ENCODE measurements at places on chromosomes 16 and 17.

DNA sequence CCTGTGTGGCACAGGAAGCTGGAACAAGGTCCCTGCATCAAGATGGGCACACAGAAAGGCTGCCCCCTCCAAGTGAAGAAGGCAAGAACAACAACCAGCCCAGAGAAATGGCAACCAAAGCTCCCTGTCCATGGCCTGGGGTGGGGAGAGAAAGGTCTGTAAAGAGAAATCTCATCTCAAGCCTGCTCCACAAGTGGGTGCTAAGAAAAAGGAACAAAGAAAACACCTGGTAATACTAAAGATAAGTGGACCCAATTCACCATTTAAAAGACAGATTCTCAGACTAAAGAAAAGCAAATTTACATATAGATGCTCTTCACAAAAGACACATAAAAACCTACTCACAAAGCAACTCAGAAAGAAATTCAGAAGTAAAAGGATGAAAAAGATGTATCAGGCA lies 107.4 kb downstream of the PARN start:
- DNase-seq: no peak

DNA sequence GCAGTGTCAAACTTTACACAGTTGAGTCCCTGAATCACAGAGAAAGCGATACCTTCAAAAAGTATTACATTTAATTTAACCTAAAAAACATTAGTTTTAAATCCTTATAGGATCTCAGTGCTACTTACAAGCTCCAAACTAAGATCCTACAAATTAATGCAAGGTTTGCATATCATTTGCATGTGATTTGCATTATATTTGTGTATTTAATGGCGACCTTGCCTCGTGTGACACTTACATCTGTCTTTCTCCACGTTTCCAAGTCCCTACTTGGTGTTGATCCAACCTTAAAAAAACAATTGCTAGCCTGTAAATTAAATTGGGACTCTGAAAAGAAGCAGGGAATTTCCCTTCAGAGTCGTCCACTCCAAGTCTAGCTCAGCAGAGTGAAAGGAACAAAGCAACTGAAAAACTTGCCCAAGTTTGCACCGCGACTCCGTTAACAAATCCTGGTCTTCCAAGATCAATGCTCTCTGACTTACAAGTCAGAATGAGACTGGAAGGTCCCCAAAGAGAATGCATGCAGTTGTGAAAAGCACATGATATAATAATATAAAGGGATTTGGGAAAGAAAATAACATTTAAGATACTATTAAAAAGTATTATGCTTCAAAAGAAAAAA lies 739 bp upstream of the FAM117A start:
- DNase-seq: no peak

GRCh38 chr16:23051587-23051986 lies 97.7 kb downstream of the USP31 start:
- no peak for DNase-seq

DNA sequence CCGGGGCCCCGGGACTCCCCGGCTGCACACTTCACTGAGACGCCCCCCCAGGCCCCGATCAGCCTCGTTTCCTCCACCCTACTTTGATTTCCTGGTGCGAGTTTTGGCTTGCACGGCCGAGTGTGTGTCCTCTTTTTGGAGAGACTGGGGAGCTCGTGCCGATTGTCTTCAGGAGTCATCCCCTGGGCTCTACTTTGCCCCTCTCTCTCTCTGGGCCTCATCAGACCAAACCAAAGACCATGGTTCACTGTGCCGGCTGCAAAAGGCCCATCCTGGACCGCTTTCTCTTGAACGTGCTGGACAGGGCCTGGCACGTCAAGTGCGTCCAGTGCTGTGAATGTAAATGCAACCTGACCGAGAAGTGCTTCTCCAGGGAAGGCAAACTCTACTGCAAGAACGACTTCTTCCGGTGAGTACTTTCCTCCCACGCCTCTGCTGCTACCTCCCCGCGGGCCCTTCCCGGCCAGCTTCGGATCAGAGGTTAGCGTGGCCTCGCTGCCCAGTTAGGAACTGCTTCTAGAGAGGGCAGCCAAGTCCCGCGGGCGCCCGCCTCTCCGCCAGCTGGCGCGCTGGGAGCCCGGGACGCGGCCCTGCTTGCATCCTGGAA lies 787 bp downstream of the LHX1 start:
- DNase-seq: no peak

GRCh38 chr16:16774389-16774788 lies 395.4 kb downstream of the NPIPA7 start:
- no peak for DNase-seq

DNA sequence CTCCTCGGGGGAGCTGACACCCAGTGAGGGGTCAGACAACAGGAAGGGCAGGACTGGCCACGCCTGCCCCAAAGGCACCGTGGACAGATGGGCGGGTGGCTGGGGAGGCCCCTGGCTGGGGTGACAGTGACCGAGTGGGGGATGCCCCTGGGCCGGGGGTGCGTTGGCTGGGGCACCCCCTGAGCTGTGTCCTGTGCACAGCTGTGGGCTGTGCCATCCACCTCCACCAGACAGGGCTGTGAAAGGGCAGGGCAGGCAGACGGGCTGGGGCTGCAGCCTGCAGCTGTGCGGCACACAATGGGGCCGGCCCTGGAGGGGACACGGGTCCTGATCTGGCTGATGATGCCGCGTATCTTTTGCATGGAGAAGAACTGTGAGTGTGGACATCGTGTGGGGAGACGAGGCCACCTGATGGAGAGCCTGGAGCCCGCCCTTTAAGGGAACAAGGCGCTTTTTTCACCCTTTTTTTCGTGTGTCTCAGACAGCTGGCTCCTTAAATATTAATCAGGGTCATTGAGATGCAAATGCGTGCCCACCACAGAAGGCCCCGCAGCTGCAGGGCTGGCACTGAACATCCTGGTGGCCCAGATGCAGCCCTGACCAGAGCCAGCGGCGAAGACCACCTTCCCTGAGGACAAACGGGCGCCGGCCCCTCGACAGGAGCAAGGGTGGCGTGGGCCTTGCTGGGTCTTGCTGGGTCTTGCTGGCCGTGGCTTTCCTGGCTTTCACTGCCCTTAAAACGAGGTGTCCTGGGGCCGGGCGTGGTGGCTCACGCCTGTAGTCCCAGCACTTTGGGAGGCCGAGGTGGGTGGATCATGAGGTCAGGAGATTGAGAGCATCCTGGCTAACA lies 42.4 kb upstream of the GNG13 start:
- no peak for DNase-seq

DNA sequence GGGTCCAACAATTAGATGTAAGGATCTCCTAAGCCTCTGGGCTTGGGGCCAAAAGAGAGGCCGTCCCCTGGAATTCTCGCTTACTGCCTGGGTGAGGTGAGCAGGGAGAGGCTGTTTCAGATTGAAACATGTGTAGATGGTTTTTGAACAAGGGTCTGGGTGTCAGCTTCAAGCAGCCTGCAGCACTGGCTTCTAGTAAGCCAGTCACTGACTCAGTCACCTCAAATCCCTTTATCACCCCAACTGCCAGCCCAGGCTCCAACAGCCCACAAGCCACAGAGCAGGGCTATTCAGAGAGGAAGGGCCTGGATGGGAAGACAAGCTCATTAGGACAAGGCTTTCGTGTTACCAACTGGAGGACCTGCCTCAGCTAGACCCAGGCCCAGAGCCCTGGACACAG lies 180.2 kb downstream of the CCT6B start:
- DNase-seq: no peak

DNA sequence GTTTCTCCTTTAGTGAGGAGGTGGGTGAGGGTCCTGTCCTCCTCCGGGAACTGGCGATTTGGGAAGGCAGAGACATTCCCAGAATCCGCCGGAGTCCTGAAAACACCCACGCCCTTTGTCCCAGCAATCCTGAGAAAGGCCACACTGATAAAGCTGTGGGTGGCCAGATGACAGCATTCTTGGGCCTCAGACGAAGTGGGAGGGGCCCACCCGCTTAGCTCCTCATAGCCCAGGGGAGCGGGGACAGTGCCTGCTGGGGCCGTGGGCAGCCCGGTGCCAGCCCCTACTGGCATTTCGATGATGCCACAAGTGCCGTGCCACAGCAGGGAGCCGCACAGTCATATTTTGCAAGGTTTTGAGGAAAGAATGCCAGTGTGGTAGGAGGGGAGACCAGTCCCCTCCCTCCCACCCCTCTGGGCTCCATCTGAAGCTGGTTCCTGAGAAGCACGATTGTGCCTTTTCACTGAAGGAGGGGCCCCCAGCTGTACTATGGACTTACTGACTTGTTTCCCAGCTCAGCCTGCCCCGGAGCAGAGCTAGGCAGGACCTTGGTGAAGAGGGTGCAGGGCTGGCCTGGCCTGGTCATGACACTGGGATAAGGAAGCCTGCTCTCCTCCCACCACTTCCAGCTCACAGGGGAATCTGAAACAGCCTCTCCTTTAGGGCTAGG lies 20.9 kb upstream of the MPRIP start:
- DNase-seq: no peak

DNA sequence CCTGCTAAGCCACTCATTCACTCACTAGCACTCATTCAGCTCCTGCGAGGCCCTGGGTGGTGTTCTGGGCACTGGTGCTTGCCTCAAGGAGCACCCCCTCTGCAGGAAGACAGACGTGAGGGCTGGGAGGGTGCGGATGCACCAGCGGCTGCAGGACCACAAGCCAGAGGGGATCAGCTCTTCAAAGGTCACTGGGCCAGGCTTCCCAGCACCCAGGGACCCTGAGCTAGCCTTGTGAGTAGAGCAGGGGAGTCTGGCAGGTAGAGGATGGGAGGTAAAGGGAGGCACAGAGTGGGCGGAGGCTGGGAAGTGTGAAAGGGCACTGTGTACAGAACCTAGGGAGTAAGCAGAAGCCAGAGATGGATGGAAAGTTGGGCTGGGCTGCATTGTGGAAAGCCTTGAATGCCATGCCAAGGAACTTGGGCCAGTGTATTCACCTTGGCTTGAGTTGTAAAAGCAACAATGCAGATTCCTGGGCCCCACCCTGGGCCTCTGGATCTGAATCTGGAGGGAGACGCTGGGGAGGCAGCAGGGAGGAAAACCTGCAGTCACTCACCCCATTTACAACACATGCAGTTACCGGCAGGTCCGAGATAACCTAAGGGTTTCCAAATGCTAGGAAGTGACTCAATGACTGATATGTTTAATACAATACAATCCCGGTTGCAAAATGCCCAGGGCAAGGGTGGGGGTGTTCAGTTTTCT lies 1.7 kb downstream of the IL4R start:
- no peak for DNase-seq

DNA sequence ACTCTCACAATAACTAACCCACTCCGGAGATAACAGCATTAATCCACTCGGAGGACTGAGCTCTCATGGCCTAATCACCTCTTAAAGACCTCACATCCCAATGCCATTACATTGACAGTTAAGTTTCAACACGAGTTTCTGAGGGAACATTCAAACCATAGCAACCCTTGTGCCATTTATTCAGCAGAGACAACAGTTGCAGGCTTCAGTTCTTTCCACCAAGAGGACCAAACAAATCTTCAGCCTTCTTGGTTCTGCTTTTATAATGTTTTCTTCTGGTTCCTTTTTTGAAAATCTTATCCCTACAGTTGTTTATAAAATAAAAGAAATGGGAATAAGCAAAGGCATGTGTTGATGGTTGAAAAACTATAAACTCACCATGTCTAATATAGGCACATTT lies 2.1 kb upstream of the CD300E start:
- DNase-seq: no peak
